ENCODE measurements at places on chromosomes 11 and 22.

GRCh38 chr11:118652681-118653181 lies 26.7 kb downstream of the TREH start:
- DNase-seq = no peak

- DNase-seq = no peak
Observed at GRCh38 chr11:104254347-104254746, 90.4 kb upstream of the PDGFD start.

GRCh38 chr11:118996926-118997626 lies 862 bp upstream of the CENATAC start:
- DNase-seq = peak; percentile 68

DNA sequence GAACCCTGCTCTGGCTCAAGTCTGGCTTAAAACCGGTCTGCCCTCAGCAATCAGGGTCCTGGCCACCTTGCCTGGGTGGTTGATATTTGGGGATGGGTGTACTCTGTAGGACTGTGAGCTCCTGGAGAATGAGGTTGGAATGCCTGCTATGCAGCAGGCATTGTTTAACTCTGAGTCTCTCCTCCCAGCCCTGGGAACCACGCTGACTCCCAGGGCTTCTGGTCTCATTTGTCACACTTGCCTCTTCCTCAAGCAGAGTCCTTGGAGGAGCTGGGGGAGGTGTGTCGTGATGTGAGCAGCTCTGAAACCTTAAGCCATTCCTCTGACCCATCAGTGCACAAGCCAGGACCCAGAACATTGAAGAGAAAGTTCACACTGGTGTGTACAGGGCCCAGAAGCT lies 340.1 kb downstream of the MN1 start:
- no peak for DNase-seq

GRCh38 chr11:36890121-36890679 lies 292.2 kb upstream of the RAG2 start:
- no peak for DNase-seq

DNA sequence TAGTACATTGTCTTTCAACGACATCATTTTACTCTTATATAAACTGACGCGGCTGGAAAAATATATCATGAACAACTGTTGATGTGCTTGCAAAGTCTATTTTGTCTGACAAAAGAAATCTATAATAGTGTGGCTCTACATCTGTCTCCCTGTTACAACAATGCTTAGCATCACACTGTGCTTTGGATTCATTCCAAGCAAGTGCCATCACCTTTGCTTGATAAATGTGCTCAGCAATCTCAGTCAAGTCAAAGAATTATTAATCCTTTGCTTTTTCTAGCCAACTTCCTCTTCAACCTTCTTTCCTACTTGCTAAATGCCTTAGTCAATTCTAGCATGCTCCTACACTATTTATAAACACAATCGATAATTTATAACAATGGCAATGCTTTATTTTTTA lies 140.5 kb downstream of the FCHSD2 start:
- no peak for DNase-seq

- no peak for DNase-seq
Observed at GRCh38 chr11:134599299-134599771, 187.3 kb upstream of the B3GAT1 start.

- DNase-seq = peak; percentile 73
Observed at GRCh38 chr11:68040101-68040956, 1.5 kb downstream of the TCIRG1 start.

Data from GF-D8 (cell line).